ENCODE measurements at places on chromosomes 2 and 18. TPM values are rescaled to one million over a fixed set of nuclear protein-coding genes. Genes with fewer than 3 reads are reported as not detected.

DNA sequence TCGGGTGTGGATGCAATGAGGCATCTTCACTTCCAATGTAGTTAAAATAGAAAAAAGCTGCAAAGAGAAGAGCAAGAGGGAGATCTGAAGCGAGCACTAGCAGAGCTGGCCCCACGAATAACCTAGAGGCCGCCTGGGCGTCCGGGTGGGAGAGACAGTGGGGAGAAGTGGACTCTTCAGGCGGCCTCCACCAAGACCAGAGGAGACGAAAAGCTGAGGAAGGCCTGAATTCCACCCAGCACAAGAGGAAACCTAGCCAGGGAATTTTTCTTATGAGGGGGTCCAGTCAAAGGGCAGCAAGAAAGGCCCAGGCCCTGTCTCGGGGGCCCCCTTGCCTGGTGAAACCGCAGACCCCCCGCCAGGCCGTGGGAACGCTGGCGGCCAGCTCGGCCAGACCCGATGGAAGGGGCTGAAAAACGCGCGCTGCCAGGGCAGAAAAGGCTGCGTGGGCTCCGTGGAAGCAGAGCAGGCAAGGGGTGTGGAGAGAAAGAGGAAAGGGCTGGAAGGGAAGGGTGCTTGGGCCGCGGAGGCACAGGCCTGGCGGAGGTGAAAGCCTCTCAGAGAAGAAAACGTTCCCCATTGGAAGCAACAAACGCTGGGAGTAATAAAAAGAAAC, 69.2 kb downstream of the KCTD1 start:
- no peak for DNase-seq

DNA sequence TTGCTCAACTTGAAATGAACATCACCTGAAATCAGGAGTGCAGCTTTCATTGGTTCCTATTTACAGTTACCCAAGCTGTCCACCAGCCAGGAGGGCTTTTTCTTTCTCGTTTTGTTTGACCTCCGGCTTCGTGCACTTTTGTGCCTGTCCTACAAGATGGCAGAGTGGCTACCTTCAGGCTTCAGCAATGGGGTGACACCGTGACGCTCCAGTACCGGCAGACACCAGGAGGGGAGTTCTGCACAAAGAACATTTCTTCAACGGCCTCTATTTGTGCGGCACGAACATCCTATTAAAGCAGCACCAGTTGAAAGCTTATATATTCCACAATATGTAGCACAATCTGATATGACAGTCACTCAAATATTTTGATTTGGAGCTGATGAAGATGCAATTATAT, 18.3 kb downstream of the RNASEH1 start:
- no peak for DNase-seq

DNA sequence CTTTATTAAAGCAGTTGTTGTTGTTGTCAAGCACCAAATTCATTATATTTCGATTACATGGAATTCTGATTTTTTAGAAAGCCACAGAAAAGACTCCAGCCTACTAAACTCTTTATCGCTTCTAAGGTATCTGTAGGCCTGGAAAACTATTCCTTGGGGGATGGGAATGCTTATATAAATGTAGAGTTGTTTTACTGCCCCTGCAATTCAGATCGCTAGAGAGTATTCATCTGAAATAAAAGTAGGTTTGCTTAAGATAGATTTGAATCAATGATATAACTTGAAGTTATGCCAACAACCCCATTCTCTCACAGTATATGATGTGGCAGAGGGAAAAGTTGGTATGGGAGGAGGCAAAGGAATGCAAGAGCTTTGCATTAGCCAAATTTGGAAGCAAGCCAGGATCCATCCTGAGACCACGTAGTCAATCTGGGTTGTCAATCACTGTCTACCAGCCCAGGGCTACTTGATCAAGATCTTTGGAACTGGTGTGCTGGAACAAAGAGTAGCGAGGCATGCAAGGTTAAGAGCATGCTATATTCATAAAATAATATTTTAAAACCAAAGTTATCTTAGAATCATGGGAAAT, 95.9 kb downstream of the LYPD6B start:
- DNase-seq, result no peak

DNA sequence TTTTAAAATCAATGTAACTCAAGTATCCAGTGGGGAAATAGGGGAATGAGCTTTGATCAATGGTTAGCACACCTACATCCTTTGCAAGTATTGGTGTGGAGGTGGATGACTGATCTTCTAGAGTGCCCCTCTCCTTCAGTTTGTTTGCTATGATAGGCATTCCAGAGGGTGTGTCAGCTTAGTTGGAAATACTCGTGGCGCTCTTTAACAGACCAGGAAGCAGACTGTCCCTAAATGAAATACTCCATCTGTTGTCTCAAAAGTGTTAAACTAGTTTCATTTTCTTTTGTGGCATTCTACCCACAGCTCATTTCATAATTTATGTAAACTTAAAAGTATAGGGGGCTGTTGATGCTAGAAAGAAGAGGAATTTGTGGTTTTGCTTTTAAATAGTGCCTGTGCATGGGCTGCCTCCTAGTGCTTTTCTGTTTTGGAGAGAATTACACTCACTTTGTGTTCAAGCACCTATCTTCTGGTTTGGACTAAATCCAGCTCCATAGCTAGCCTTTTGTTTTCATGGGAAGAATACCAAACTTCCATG, 66.2 kb downstream of the STAT1 start:
- no peak for DNase-seq

SERPINB10 gene
- not detected for polyA plus RNA-seq

TRIB2 gene
- 234 TPM for polyA plus RNA-seq

- no peak for DNase-seq
Measured at GRCh38 chr18:50427896-50428295, 53.0 kb downstream of the SKA1 start.

GRCh38 chr2:82395531-82395930, 2063.5 kb downstream of the SUCLG1 start:
- no peak for DNase-seq

- DNase-seq, result no peak
Measured at GRCh38 chr2:76752506-76752905, 769.7 kb downstream of the LRRTM4 start.

GRCh38 chr2:240906141-240906910, at the start of gene CROCC2:
TSS of gene CROCC2 (plus strand) at chr2:240906336. CDS start at chr2:240906514, 178 bp downstream.
- no peak for DNase-seq

SRD5A2 gene
- 0.06 TPM for polyA plus RNA-seq

DNA sequence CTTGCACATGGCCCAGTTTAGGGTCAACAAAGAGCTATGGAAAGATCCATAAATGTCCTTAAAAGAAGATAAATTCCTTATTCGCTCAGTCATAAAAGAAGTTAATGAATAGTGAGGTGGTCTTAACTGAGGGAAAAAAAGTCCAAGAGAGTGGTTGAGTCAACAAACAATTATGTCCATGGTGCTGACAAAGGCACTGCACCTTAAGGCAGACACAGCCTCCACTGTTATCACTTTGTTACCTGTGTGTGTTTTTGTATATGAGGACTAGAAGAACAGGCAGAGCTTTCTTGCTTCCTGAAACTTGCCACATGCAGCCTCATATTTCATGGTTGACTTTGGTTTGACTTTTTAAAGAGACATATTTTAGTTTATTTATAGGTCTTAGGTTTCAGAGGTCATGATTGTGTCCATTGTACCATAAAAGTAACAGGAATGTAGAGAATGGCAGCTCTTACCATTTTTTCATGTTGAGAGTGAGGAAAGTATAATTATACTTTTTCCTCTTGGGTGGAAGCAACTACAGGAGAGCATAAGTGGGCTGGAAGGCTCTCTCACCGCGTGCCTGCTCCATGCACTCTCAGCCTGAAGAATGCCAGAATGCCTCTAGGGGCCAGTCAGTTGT, 93.6 kb downstream of the XRCC5 start:
- DNase-seq, result no peak

DNA sequence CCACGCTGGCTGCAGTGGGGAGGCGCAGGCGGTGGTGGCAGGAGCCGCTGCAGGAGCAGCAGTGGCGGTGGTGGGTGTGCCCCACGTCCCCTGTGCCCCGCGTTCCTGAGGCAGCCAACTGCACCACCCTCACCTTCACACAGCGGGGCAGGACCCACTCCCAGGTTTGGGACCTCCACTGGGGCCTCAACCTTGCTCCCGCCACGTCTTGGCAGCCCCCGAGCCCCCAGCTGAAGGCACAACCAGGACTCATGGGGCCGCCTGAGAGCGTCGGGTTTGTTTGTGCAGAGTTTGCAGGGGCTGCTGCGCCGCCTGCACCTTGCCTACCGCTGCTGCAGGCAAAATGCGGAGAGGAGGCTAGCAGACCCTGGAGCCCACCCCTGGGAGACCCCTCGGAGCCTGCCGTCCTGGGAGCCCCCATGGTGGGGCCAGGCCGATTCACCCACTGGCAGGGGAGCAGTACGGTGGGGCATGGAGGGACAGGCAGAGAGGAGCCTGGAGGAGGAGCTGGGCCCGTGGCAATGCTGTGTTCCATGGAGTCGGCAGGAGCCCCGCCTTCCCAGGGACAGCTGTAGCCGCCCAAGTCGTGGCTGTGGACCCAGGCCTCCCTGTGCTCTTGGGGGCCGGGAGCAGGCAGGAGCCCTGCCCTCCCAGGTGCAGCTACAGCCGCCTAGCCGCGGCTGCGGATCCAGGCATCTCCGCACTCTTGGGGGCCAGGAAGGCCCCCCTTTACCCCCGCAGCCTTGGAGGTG, 14.7 kb upstream of the EML6 start:
- no peak for DNase-seq

DNA sequence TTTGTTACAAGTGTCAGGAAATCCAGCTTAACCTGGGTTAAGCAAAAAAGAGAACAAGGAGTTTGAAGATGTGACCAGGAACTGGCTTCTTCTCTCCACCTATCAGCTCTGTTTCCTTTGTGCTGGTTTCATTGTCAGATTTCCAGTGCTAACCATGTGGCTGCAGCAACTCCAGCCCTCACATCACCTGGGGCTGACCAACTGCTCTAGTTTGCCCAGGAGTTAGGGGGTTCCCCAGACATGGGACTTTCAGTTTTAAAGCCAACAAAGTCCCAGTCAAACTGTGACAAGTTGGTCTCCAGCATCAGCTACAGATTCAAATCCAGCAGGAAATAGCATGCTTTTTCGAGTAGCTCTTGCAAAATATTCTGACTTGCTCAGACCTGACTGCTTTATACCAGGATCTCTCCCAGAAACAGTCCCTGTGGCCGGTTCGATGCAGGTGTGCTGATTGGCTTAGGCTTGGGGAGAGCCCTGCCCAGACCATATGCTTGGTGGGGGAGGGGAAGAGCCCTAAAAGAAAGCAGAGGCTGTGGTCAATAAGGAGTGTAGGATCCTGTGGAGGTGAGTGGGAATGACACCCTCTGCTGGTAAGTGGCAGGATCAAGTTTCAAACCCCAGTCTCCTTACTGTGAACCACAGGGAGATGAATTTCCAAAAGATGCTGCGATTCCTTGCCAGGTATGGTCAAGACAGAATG, 49.5 kb downstream of the KCNE4 start:
- no peak for DNase-seq

All from renal cortex interstitium (tissue), 15 donors.